ENCODE measurements at places on chromosomes 16 and 17.
A peak's percentile ranks its signal among the peaks of the same experiment; 100 is the strongest.

DNA sequence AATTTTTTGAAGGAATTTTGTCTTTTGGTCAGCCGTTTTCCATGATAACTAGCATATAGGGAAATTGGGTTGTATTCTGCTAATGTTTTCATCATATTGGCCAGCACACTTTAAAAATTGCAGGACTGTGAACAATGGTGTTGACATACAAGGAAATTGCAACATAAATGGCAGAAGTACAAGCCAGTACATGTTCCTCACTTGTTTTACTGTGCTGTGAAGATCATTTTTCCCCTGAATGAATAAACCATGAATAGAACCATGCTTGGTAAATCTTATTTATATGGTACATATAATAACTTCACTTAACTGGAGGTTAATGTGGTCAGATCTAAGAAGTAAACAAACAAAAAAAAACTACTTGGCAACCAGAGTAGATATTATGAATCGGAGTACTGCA is 22.8 kb downstream of the OMG start:
- no peak for DNase-seq

DNA sequence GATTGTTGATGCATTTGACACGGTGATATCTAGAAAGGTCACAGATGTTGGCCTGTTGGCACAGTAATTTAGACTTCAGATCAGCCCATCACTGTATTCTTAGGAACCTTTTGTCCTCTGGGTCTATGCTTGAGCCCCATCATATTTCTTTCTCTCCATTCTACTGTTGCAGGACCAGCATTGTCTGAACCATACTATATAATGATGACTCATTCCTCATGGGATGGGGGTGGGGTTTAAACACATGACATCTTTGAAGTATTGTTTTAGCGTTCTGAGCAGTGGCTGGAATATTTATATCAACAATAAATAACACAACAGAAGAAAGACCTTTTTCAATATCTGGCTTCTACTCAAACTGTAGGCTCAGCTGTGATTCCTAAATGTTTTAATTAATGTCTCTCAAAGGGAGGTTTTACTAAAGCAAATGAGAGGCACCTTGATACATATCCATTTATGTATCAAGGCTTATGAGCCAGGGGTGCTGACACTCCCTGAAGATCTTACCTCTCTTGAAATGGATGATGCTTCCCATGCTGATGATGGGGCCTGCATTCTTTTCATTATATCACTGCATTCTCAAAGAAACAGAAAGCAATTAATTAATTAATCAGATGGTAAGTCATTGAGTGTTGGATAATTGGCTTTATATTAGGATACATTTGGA is 379.0 kb upstream of the GOT2 start:
- no peak for DNase-seq

- peak; percentile 63 for DNase-seq
Observed at GRCh38 chr17:40026816-40027613, 11.8 kb downstream of the CSF3 start.

DNA sequence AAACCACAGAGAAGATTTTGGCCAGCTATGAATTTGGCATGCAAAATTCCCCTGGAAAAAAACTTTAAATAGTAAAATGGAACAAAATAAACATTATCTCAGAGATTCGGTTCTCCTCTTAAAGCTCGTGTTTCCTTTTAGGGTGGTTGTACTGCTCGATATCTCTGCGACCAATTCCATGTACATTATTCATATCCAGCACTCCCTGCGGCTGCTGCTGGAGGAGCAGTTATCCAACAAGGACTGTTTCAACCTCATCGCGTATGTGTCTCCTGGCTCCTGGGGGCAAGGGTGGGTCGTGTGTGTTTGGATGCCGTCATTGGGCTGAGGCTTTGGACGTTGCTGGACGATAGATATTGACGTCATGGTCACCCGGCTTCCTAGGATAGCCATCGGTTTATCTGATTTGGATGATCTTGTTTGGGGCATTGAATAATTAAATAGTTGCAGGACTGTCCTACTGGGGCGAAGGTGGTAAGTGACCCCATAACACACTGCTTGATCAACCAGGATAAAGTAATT is 33.8 kb downstream of the VWA3A start:
- DNase-seq, result no peak

DNA sequence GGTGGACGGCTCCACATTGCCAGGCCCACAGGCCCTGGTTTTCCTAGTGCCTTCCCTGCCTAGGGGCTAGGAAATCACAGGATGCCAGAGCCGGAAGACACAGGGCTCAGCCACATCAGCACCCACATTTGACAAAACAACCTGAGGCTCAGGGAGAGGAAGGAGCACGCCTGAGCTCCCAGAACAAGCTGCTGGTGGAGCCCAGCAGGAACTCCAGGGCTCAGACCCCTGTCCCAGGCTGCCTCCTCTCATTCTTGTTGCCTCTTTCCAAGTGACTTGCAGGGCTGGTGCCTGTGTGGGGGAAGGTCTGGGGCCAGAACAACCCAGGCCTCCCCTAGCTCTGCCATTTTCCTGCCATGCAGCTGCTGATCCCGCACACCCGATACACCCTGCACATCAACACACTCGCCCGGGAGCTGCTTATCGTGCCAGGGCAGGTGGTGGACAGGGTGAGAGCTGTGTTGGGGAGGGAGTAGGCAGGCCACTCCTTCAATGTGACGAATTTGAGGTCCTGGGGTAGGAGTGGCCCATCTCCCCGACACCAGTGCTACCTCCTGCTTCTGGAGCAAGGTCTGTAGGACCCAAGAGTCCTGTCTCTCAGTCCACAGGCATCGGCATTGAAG is 7.6 kb downstream of the ALOX15B start:
- DNase-seq, result no peak

DNA sequence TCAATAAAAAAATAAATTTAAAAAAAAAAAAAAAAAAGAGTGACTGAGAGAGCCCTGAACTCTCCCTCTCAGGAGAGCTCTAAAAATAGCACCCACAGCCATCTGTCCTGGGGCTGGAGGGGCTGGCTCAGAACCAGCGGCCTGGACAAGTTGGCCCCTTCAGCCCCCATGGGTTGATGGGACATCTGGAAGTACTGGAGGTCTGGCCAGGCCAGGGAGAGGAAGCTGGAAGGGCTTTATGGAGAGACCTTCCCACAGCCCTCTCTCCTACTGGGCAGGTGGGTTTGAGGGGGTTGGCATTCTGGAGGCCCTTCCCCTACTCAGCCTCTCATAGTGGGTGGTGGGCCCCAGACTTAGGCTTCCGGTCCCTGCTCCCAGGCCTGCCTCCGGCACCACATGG is 93.7 kb upstream of the TMEM97 start:
- DNase-seq, result no peak

GRCh38 chr16:154217-155030 is 2.0 kb downstream of the HBZ start:
- no peak for DNase-seq

Measured in stimulated activated CD8-positive, alpha-beta memory T cell treated with anti-CD3 and anti-CD28 coated beads, Interleukin-4, amount 100 ng/mL, for 1 hour (primary cell).